ENCODE measurements at places on chromosomes 5 and 9. TPM values are rescaled to one million over a fixed set of nuclear protein-coding genes. Genes with fewer than 3 reads are reported as not detected.

The FAM78A gene
- 101 TPM for total RNA-seq

The SPINK13 gene
- not detected for total RNA-seq

The CDC25C gene
- total RNA-seq: 12.6 TPM

The PPP6C gene
- total RNA-seq: 57.1 TPM

The ADAMTSL1 gene
- total RNA-seq: not detected

The CCL27 gene
- 0.25 TPM for total RNA-seq

The IL33 gene
- total RNA-seq: not detected

The OR2S2 gene
- total RNA-seq: not detected

The GZMA gene
- 738 TPM for total RNA-seq

The FAM221B gene
- total RNA-seq: not detected

The ASTN2 gene
- total RNA-seq: 4.2 TPM

The NEURL1B gene
- total RNA-seq: 2.0 TPM

The FBN2 gene
- total RNA-seq: not detected

The ARHGEF39 gene
- 15.4 TPM for total RNA-seq

The PAPPA gene
- not detected for total RNA-seq

The SHC3 gene
- total RNA-seq: not detected

The TCOF1 gene
- 72.0 TPM for total RNA-seq

The FAM53C gene
- total RNA-seq: 21.7 TPM

The IQGAP2 gene
- total RNA-seq: 72.7 TPM

The DPYSL3 gene
- 0.09 TPM for total RNA-seq

The IL3 gene
- total RNA-seq: 0.82 TPM

The NLN gene
- total RNA-seq: 14.2 TPM

All from T-helper 2 cell treated with Interferon-gamma antibody and Interleukin-4, amounts not matched to agents 100 ng/mL and 5 ng/mL, for 36 hours (primary cell).